G401 (cell line): ENCODE measurements at places on chromosomes 2 and 18. TPM values are rescaled to one million over a fixed set of nuclear protein-coding genes. Genes with fewer than 3 reads are reported as not detected.
A peak's percentile ranks its signal among the peaks of the same experiment; 100 is the strongest.

The KIAA1328 gene
- 3.6 and 3.8 TPM in 2 replicates for total RNA-seq

DNA sequence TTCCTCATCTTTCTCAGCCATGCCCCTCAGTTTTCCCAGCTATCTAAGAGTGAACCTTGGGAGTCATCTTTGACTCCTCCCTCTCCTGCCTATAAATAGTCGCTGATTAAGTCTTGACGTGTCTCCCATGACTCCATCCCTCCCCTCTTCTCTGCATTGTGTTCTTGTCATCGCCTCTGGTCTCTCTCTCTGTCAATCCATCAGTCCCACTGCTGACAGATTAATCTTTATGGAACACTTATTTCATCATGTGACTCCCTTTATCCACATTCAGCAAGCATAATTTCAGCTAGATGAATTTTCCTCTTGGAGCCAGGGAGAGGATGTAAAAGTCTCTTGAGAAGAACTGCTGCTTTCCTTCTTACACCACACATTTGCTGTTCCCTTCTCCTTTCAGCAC, 9.4 kb downstream of the ADAM23 start:
- DNase-seq, result no peak

- peak; percentile 88 for DNase-seq
Observed at GRCh38 chr2:225429717-225430116, 30.2 kb downstream of the NYAP2 start.

GRCh38 chr2:234330902-234331301, 166.0 kb downstream of the ARL4C start:
- DNase-seq, result no peak
